ENCODE measurements at places on chromosomes 12 and 14.

DNA sequence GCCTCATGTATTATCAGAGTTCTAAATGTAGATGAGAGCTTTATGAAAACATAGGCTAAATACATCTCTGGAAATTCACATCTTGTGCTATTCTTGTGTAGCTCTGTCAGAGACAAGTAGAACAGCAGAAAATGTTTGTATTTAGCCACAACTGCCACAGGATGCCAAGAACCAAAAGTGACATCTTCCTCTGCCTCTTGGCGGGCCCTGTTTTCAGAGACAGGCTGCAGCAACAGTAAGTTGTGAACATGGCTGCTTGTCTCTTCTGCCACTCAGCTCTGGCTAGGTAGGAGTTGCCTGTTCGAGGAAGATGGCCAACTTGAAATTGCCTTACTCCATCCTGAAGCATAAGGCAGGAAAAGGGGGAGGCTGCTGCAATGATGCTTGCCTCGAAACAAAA lies 30.4 kb downstream of the SETD3 start:
- DNase-seq, result no peak

- no peak for DNase-seq
These were observed 9.7 kb upstream of the RIN3 start for GRCh38 chr14:92503756-92504491.

DNA sequence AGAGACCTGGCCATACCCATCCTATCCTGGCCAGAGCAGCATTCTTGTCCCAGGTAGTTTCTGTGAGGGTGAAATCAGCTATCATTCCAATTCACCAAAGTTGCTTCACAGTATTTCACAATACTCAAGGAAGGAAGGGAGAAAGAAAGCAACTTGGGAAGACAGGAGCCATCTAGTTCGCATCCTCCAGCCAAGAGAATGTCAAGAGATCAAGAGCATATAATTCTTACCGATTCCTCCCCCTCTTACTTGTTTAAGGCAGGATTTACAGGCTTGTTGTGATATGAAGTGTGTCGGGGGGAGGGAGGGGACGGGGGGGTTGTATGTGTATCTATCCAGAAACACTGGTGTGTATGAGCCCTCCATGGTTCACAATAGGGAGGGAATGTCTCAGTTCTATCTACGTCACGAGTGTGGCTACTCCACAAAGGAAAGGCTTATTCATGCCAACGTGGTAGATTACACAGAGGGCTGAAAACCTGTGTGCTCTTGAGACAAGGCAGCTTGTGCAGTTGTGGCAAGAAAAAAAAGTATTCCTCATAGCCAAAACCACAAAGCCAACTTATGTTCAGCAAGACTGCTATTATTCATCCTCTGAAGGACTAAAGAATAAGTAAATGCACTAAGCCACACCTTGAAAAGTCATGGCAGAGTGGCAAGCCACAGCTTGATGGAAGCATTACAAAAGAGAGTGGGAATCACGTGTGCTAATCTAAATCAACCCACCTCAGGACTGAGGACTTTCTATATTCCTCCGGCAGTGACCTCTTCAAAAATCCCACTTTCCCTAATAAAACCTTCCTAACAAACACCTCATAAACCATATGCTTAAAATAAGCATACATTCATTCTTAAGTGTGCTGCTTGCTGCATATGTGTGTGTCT lies 35.0 kb downstream of the CORO1C start:
- no peak for DNase-seq

GRCh38 chr12:64097366-64098105 lies 124.6 kb downstream of the KICS2 start:
- DNase-seq, result no peak

DNA sequence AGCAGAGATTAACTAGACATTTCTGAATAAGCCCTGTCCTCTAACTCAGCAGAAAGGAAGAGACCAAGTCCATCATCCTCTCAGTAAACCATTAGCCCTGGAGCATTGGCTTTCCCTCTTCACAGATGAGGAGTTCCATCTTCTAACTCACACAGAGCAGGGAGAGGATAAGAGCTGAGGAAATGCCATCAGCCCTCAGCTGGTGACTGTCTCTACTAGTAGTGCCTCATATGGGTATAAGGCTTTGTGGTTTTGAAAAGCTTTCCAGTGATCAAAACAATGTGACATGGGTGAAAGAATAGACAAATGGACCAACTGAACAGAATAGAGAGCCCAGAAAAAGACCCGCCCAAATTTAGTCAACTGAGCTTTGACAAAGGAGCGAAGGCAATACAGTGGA lies 197.2 kb upstream of the NUDT4 start:
- no peak for DNase-seq

- peak; percentile 6 for DNase-seq
These were observed 323.4 kb downstream of the VRK1 start for GRCh38 chr14:97120611-97121031.

DNA sequence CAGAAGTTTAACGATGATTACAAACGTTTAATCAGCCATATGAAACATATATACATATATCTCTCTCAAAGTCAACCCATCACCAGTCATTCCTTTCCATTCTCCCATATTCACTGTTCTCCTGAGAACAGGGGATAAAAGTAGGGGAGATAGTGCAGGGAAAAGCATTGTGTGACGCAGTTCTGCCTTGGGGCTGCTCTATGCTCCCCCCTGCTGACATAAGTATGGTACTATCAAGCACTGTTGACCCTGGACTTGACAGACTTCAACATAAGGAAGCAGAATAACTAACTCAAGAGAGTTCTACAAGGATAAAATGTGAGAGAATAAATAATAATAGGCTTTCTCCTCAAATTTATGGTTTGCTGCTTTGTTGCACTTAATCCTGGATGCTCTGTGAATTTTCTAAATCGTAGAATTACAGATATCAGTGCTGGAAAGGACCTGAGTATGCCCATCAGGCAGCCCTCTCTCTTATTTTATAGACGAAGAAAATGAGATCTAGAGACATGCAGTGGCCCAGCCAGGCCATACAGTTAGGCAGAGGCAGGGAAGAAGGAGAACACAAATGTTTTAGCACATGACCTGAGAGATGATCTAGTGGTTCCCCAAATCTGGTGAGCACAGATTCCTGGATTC lies 87.2 kb downstream of the SCN8A start:
- no peak for DNase-seq

GRCh38 chr12:51388846-51389245 lies 2.4 kb downstream of the GALNT6 start:
- no peak for DNase-seq

DNA sequence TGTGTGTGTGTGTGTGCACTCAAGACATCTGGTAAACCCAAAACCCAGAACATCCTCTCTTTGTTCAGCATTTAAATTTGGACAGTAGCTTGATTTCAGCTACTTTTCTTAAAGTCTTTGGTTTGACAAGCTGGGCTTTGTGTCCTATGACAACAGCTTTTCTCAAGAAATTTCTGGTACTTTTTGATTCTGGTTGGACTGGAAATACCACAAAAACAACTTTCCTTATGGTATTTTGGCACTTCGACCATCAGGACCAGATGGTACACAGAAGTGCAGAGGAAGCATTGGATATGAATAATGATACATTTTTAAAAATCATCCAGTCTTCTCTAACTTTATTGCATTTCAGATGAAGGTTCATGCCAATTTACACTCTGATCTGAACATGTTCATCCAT lies 286.6 kb upstream of the FLRT2 start:
- DNase-seq, result no peak

- DNase-seq, result no peak
These were observed 105.1 kb downstream of the RMST start for GRCh38 chr12:97567619-97568110.

Measured in T-helper 9 cell (primary cell).